NCI-H446 treated with DMSO at 0.1 percent for 48 hours (cell line): ENCODE measurements at places on chromosomes 7 and 10.
A peak's percentile ranks its signal among the peaks of the same experiment; 100 is the strongest.

- peak; percentile 79 for DNase-seq
These were observed 90.7 kb downstream of the COL13A1 start for GRCh38 chr10:69892406-69892805.

DNA sequence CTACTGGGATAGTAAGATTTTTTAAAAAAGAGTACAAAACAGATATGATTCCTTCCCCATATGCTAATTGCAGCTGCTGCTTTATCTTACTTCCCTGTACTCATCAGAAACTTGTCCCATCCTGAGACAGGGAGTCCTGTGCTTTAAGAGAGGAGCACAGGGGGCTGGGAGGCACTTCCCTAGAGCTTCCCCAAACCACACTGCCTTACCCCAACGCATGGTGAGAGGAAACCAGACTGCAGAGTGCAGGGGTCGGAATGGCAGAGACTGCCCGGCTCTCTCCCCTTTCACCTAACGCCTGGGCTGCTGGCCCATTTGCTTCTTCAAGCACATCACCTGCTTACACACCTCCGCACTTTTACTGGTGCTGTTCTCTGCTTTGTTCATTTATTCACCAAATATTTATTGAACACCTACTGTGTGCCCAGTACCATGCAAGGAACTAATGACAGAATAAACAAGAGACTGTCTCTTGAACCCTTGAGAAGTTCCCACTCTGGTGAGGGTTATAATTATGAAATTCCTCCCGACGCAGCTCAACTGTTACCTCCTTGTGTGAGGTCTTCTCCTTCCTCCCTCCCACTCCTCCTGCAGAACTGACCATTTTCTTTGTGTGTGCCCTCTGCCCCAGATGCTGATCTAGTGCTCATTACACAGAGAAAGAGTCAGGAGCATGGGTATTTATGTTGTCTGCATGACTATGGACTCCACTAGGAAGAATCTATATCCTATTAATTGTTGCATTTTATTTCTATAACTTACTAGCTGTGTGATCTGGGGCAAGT lies 289.7 kb downstream of the TCF7L2 start:
- DNase-seq: no peak

- no peak for DNase-seq
These were observed 51.5 kb downstream of the RSU1 start for GRCh38 chr10:16765509-16766375.

- DNase-seq: no peak
These were observed 9.0 kb upstream of the RASSF4 start for GRCh38 chr10:44950326-44951225.

DNA sequence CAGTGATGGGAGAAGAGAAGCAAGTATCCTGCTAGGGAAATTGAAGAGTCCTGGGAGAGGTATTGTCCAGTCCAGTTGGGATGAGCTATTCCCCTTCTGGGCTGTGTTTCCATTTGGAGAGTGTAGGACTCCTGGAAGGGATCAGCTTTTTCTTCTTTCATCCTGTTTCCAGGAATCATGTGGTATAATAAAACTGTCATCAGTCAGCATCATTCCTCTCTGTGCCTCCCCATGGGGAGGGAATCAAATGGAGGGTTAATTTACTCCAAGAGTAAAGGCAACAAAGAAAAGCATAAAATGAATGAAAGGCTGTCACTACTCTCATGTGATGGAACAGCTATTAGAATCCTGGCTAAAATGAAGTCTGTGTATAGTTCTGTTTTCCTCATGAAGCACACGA lies 429.9 kb downstream of the SORCS3 start:
- no peak for DNase-seq

- no peak for DNase-seq
These were observed 424.6 kb upstream of the NFE2L3 start for GRCh38 chr7:25727446-25727845.

GRCh38 chr10:76298329-76298728 lies 866.9 kb downstream of the LRMDA start:
- no peak for DNase-seq

DNA sequence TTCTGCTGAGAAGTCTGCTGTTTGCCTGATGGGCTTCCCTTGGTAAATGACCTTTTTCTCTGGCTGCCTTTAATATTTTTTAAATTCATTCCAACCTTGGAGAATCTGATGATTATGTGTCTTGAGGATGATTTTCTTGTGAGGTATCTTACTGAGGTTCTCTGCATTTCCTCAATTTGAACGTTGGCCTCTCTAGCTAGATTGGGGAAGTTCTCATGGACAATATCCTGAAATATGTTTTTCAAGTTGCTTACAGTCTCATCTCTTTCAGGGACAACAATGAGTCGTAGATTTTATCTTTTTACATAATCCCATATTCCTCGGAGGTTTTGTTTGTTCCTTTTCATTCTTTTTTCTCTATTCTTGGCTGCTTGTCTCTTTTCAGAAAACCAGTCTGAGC lies 208.4 kb downstream of the KIF20B start:
- DNase-seq: no peak

DNA sequence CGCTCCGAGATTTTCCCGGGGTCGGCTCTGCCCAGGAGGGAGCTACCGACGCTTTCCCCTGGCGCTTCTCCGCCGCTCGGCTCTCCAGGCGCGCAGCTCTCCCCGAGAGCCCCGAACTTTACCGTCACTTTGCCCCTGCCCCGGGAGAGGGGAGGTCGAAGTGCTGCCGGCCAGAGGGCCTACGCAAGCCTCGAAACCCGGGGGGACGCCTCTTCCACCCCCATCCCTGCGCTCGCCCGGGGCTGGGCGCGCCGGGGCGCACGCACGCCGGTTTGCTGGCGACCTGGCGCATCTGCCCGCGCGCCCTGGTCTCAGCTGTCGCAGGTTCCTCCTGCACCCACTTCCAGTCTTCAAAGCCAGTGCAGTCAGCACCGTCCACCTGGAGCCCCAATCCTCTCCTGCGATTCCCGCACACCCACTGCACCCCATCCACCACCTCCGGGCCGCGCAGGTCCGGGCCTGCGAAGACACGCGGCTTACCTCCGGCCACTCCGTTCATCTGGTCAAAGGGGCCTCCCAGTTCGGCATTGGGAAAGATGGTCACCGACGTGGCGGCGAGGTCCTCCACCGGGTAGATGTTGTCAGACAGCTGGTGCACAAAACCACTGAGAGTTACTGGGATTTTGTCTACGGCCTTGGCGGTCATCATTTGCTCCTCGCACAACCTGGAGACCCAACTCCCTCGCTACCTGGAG lies 638 bp downstream of the EGR2 start:
- no peak for DNase-seq

GRCh38 chr7:158028971-158029370 lies 558.7 kb downstream of the PTPRN2 start:
- DNase-seq: no peak

- DNase-seq: no peak
These were observed 1.5 kb downstream of the DOCK4 start for GRCh38 chr7:112204499-112205342.

- DNase-seq: no peak
These were observed 486.3 kb upstream of the PCDH15 start for GRCh38 chr10:55287346-55287745.

- DNase-seq: no peak
These were observed 35.2 kb upstream of the YAE1 start for GRCh38 chr7:39530971-39531370.

DNA sequence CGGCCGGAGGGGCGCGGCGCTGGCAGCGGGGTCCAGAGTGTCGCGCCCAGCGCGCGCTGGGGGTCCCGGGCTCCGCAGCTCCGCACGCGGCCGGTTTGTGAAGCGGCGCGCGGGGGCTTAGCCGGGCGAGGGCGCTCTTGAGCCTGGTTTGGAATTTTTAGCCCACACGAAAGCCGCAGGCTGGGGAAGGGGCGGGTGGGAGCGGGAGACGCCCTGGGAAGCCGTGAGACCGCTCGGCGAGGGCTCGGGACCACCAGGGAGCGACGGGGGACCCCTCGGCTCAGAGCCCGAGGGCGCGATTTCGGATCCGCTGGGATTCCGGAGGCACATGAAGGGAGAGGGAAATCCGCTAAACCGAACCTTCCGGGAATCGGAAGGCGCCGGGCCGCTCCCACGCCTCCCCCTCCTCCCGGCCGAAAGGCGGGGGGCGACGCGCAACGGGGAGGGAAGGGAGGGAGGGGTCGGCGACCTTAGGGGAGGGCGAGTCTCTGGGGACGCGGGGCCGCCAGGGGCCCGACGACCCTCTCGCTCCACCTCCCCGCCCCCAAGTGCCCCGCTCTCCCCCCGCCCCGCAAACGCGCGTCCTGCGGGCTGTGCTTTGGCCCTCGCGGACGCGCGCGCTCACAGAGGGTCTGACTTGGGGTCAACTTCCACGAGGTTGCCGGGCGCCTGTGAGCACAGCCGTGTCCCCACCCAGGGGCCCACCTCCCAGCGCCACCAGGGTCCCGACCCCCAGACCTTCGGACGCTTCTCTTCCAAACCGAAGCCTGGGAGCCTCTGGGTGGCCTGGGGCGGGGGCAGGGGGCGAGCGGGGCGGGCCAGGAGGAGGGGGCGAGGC lies 5.1 kb upstream of the ELFN1 start:
- DNase-seq: no peak

DNA sequence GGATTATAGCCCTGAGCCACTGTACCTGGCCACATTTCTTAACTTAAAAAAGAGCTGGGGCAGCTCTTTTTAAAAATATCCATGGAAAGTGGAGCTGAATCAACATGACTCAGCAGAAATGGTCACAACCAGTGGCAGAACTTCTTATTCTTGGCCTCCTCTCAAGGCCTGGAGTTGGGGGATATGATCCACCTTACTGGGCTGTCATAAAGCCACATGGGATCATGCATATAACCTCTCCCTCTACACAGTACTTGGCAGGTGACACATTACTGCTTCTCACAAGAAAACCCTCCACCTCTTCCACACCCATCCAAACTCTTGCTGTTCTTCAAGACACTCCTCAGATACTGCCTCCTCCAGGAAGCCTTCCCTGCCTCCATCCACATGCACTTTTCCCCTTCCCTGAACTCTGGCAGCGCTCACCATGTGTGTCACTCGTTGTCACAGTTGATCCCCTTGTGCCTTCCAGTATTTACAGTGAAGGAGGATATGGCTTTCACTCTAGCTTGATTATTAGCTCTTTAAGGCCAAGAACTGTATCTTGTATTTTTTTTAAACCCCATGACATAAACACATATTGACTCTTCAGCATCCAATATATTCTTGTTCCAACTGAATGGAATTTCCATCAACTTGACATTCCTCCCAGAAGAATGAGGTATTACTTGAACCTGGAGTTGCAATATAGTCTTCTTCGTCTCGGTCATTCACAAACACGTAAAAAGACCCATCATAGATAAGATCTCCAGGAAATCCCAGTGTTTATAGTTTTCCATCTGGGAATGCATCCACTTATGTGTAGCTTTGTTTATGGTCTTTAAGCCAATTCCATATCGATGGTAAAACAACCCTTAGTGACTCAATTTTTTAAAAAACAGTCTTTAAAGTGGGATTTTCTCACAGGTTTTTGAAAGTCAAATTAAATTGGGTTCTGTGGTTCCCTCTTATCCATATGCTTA lies 85.5 kb downstream of the TBXAS1 start:
- no peak for DNase-seq

DNA sequence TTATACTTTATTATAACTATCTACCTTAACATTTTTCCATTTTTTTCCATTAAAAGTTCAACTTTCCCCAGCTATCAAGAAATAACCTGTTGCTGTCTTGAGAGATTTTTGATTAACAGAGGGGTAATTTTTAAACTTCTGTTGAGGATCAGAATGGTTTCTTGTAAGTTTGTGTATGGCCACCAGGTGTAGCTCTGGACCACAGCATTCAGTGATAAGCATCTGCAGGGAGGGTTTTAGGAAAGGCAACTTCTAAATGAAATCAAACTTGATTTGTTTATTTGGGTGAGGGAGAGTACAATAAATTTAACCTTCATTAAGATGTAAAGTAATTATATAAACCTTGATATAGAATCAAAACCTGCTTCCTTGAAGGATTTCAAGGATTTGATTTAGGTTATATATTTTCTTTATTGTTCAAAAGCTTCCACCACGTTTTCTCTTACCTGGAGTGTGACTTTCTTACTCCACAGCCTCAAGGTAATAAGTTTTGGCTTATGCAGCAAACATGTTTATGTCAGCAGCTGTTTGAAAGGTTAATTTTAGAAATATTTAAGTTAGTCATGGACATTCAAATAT lies 153.3 kb downstream of the STK31 start:
- DNase-seq: no peak

DNA sequence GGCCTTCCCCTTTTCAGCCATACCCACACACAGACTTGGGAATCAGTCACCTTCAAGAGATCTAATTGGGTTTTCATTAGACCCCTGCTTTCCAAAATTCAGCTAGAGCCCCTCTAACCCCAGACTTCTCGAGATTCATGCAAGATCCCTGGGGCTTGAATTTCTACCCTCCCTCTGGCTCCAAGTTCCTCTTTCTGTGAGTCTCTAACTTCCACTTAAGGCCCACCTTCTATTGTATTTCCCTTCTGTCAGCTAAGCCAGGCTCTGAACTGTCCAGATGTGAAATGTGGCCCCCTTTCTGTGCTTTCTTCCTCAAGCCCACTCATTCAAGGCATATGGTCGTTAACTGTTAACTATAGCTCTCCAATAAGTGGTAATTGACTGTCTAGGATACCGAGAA lies 132.2 kb downstream of the ZNF365 start:
- no peak for DNase-seq

DNA sequence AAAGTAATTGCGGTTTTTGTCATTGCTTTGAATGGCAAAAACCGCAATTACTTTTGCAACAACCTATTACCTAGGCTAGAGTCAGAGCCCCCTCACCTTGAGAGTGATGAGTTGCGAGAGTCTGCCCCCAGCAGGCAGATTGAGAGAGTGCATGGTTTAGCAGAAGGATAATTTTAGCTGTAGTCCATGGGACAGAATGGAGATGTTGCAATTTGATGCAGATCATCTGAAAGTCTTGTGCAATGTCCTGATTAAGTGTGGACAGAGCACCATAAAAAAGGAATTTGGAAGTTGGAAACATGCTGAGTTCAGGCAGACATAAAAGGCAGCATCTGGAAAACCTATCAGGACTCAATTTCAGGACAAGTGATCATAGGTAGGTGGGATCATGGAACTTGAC lies 48.7 kb downstream of the GPR141 start:
- DNase-seq: no peak

DNA sequence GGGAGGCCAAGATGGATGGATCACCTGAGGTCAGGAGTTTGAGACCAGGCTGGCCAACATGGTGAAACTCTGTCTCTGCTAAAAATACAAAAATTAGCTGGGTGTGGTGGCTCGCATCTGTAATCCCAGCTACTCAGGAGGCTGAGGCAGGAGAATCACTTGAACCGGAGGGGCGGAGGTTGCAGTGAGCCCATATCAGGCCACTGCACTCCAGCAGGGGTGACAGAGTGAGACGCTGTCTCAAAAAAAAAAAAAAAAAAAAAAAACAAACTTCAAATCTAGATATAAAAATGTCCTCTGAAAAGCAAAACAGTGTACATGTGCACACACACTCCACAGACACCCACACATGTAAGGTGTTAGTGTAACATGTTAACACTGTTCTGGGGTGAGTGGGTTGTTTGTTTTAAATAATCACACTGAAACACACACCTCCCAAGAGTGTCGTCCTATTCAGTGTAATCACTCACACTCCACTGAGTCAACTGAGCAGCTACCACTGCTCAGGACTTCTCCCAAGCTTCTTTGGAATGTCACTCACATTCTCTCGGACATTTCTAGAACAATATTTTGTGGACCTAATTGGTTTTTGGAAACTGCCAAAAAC lies 12.8 kb upstream of the RGS10 start:
- DNase-seq: no peak

GRCh38 chr10:7787857-7788638 lies at the start of the genes ATP5F1C and KIN:
Gene ATP5F1C, plus strand, starts transcription at chr10:7788177. Its CDS starts 31 bp downstream, at chr10:7788208.
Gene KIN, minus strand, starts transcription at chr10:7787993. Its CDS starts 60 bp downstream, at chr10:7787933.
- DNase-seq: peak; percentile 87

GRCh38 chr7:116528008-116528789 lies 3.4 kb downstream of the CAV1 start:
- DNase-seq: no peak

- no peak for DNase-seq
These were observed 1.1 kb downstream of the GRB10 start for GRCh38 chr7:50781381-50782293.
